ENCODE measurements at places on chromosomes 6 and 20. TPM values are rescaled to one million over a fixed set of nuclear protein-coding genes. Genes with fewer than 3 reads are reported as not detected.
A peak's percentile ranks its signal among the peaks of the same experiment; 100 is the strongest.

- DNase-seq = no peak
These were observed 930.6 kb downstream of the KIF16B start for GRCh38 chr20:15642676-15643075.

The EDN3 gene
- total RNA-seq = not detected

GRCh38 chr20:13681248-13682125 lies 42.8 kb upstream of the TASP1 start:
- no peak for DNase-seq

DNA sequence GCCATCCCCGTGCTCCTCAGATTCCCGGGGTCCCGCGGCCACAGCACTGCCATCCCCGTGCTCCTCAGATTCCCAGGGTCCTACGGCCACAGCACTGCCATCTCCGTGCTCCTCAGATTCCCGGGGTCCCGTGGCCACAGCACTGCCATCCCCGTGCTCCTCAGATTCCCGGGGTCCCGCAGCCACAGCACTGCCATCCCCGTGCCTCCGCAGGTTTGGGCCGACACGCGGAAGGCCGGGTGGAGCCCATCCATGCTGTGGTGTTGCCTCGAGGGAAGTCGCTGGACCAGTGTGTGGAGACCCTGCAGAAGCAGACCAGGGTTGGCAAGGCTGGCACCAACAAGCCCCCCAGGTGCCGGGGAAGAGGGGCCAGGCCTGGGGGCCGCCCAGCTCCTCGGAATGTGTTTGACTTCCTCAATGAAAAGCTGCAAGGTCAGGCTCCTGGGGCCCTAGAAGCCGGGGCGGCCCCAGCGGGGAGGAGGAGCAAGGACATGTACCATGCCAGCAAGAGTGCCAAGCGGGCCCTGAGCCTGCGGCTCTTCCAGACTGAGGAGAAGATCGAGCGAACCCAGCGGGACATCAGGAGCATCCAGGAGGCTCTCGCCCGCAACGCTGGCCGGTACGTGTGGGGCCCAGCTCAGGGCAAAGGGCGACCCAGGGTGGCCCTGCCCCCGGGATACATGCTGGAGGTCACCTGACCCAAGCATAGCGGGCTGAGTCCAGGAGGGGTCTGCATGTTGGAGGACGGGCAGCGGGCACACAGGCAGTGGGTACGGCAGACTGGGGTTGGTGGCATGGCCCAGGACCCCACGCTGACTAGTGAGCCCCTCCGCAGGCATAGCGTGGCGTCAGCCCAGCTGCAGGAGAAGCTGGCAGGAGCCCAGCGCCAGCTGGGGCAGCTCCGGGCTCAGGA lies 1.3 kb upstream of the LIME1 start:
- peak; percentile 19 for DNase-seq

DNA sequence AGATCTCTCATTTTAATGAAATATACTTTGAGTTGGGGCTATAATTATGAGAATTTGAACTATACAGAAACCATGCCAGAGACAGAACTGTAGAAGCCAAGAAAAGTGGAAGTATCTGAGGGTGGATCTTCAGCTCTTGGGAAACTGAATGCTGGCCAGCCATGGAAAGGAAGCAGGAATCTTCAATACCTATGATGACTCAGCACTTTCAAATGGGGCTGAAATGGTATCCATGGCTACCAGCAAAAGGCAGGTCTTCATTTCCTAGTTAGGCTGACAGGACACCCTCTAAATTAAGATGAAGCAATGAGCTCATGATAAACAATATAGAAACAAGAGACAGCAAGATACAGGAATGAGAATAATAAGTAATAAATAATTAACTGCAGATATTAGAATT lies 171.3 kb downstream of the COL21A1 start:
- no peak for DNase-seq

DNA sequence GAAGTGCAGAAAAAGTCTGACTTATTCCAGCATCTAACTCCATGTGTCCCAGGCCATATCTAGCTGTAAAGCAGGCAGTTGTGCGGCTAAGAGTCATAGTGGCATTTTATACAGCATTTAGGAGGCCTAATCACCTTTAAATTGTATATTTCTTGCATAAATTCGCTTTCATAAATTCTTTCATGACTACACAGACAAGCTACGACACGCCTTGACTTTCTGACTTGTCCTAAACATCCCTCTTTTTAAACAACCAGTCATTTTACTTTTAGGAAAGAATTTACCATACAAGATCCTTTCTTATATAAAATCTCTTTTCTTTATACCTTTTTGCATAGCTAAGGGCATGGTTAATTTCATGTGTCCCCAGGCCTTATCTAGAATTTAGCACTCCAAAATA lies 81.7 kb upstream of the THBS2 start:
- DNase-seq = no peak

- no peak for DNase-seq
These were observed 193.4 kb downstream of the CDC5L start for GRCh38 chr6:44580901-44581300.

- DNase-seq = no peak
These were observed 770.5 kb upstream of the FLRT3 start for GRCh38 chr20:15107931-15108330.

The RTF2 gene
- total RNA-seq = 108 TPM
